ENCODE measurements at places on chromosomes 2 and 18. TPM values are rescaled to one million over a fixed set of nuclear protein-coding genes. Genes with fewer than 3 reads are reported as not detected.

DNA sequence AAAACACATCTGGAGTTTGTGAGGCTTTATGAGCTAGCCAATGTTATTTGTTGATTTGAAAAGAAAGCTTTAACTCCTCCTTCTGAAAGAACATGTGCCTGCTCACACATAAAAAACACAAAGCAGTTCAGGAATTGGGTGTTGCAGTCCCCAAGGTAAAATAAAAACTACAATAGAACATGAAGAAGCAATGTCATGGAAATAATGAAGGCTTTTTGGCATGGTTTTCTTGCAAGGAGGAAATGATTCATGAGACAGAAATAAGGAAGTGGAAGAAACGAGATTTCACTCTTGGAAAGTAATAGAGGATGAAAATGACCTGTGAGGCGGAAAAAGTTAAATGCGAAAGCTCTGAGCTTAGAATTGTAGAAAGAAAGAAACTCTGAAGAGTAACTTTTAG lies 81.1 kb downstream of the TRIB2 start:
- no peaks in the 10 kb centered on the region for H3K27me3 ChIP-seq
- H3K4me1 ChIP-seq, result no peaks in the 10 kb centered on the region
- no peak overlapping the region for H3K4me3 ChIP-seq
- H3K36me3 ChIP-seq, result no peaks in the 10 kb centered on the region
- no peak overlapping the region for H3K27ac ChIP-seq

The ARHGAP25 gene
- total RNA-seq, result 41.8 TPM

The TIGD1 gene
- total RNA-seq, result 22.1 TPM

- H3K4me1 ChIP-seq, result no peaks in the 10 kb centered on the region
- no peaks in the 10 kb centered on the region for H3K27me3 ChIP-seq
- no peak for DNase-seq
- H3K4me3 ChIP-seq, result no peak overlapping the region
- no peaks in the 10 kb centered on the region for H3K36me3 ChIP-seq
- no peak overlapping the region for H3K27ac ChIP-seq
These were observed 144.6 kb upstream of the SETBP1 start for GRCh38 chr18:44536046-44536445.

The IL36G gene
- not detected for total RNA-seq

- no peak overlapping the region for H3K4me3 ChIP-seq
- H3K36me3 ChIP-seq, result peaks cover 13% of the 10 kb centered on the region
- no peak overlapping the region for H3K27ac ChIP-seq
- peak; percentile 55 for DNase-seq
- no peaks in the 10 kb centered on the region for H3K4me1 ChIP-seq
- no peaks in the 10 kb centered on the region for H3K27me3 ChIP-seq
These were observed 53.7 kb downstream of the PTRHD1 start for GRCh38 chr2:24739354-24740025.

The RUFY4 gene
- total RNA-seq, result 0.85 TPM

The RPL31 gene
- total RNA-seq, result 2,913 TPM

- peak overlapping the region; percentile 85 for H3K4me3 ChIP-seq
- DNase-seq, result no peak
- H3K27ac ChIP-seq, result peak overlapping the region; percentile 98
- no peaks in the 10 kb centered on the region for H3K36me3 ChIP-seq
- no peaks in the 10 kb centered on the region for H3K27me3 ChIP-seq
These were observed 762 bp downstream of the INO80C start for GRCh38 chr18:35497027-35497369.

- peak; percentile 13 for DNase-seq
- H3K4me3 ChIP-seq, result no peak overlapping the region
- peaks cover 26% of the 10 kb centered on the region for H3K4me1 ChIP-seq
- H3K27ac ChIP-seq, result peak overlapping the region; percentile 57
- H3K27me3 ChIP-seq, result no peaks in the 10 kb centered on the region
These were observed 6.5 kb downstream of the TANK start for GRCh38 chr2:161166538-161167409.

GRCh38 chr2:8761529-8762164 lies 75.8 kb downstream of the KIDINS220 start:
- no peaks in the 10 kb centered on the region for H3K4me1 ChIP-seq
- no peak overlapping the region for H3K4me3 ChIP-seq
- no peak overlapping the region for H3K27ac ChIP-seq
- H3K27me3 ChIP-seq, result no peaks in the 10 kb centered on the region
- H3K36me3 ChIP-seq, result peaks cover 18% of the 10 kb centered on the region
- no peak for DNase-seq

The G6PC2 gene
- total RNA-seq, result not detected

The MAP3K2 gene
- 103 TPM for total RNA-seq

The STAM2 gene
- total RNA-seq, result 4.9 TPM

GRCh38 chr2:169093535-169093934 lies 24.2 kb downstream of the DHRS9 start:
- no peak overlapping the region for H3K27ac ChIP-seq
- no peak overlapping the region for H3K4me3 ChIP-seq
- DNase-seq, result no peak
- H3K27me3 ChIP-seq, result no peaks in the 10 kb centered on the region
- peaks cover 11% of the 10 kb centered on the region for H3K4me1 ChIP-seq

The LONRF2 gene
- total RNA-seq, result 0.06 TPM

GRCh38 chr2:30252723-30253701 lies 21.7 kb downstream of the LBH start:
- H3K36me3 ChIP-seq, result peaks cover 68% of the 10 kb centered on the region
- no peaks in the 10 kb centered on the region for H3K27me3 ChIP-seq
- H3K27ac ChIP-seq, result peak overlapping the region; percentile 79
- DNase-seq, result peak; percentile 33

DNA sequence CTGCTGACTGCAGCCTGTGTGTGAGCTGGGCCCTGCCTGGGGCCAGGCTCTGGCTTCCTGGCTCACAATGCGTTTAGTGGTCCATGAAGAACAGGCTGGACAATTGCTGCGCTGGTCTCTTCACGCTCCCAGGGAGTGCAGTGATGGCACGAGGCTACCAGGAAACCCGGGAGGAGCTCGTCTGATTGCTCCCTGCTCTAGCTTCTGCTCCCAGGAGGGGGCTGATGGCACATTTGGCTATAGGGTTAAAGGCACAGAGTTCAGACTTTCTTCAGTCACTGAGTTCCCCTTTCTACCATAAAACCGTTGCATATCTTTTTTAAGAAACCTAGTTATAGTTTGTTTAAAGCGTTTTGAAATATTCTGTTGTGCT lies 60.1 kb downstream of the KCNF1 start:
- no peaks in the 10 kb centered on the region for H3K36me3 ChIP-seq
- DNase-seq, result no peak
- H3K27me3 ChIP-seq, result peaks cover 11% of the 10 kb centered on the region
- H3K4me3 ChIP-seq, result no peak overlapping the region
- H3K27ac ChIP-seq, result no peak overlapping the region
- H3K4me1 ChIP-seq, result no peaks in the 10 kb centered on the region

The LAMA3 gene
- not detected for total RNA-seq

DNA sequence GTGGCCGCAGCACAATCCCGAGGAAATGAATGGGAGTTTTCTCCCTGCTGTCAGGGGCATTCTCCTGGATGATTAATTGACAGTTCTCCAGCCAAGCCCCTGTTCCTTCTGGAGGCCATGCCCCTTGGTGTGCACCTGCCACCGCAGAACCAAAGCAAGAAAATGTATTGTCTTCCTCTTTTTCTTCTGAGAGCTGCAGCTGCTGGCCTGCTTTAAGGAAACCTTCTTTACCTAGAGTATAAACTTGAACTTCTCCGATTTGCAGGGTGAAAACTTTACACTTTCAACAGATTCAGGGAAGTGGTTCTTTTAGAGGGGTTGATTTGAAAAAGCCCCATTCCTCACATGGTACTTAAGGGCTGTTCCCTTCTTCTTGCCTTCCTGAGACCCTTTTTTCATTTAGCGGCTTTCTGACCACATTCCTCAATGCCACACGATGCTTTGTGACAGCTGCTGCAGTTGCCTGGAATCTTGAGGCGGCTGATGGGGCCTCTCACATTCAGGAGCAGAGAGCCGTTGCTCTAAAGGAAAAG lies 402.8 kb downstream of the TXNL1 start:
- no peak overlapping the region for H3K4me3 ChIP-seq
- H3K27ac ChIP-seq, result no peak overlapping the region

- no peaks in the 10 kb centered on the region for H3K27me3 ChIP-seq
- no peak overlapping the region for H3K27ac ChIP-seq
- DNase-seq, result no peak
- H3K36me3 ChIP-seq, result no peaks in the 10 kb centered on the region
- no peak overlapping the region for H3K4me3 ChIP-seq
These were observed 10.5 kb downstream of the COL3A1 start for GRCh38 chr2:188984680-188985079.

The VIT gene
- total RNA-seq, result not detected

The GDF7 gene
- total RNA-seq, result 0.05 TPM

GRCh38 chr18:37055137-37055802 lies 226.3 kb downstream of the KIAA1328 start:
- H3K4me3 ChIP-seq, result no peak overlapping the region
- no peaks in the 10 kb centered on the region for H3K36me3 ChIP-seq
- H3K27ac ChIP-seq, result no peak overlapping the region
- no peaks in the 10 kb centered on the region for H3K27me3 ChIP-seq
- no peaks in the 10 kb centered on the region for H3K4me1 ChIP-seq
- DNase-seq, result no peak

GRCh38 chr18:68275616-68276015 lies 439.3 kb downstream of the TMX3 start:
- H3K27me3 ChIP-seq, result no peaks in the 10 kb centered on the region
- H3K27ac ChIP-seq, result no peak overlapping the region
- no peak overlapping the region for H3K4me3 ChIP-seq
- H3K4me1 ChIP-seq, result no peaks in the 10 kb centered on the region

- H3K4me1 ChIP-seq, result peaks cover 51% of the 10 kb centered on the region
- no peak overlapping the region for H3K4me3 ChIP-seq
- peaks cover 3% of the 10 kb centered on the region for H3K36me3 ChIP-seq
- no peaks in the 10 kb centered on the region for H3K27me3 ChIP-seq
These were observed 118.6 kb downstream of the ANKRD44 start for GRCh38 chr2:197191940-197192322.

- no peak for DNase-seq
- no peaks in the 10 kb centered on the region for H3K4me1 ChIP-seq
- no peaks in the 10 kb centered on the region for H3K36me3 ChIP-seq
- H3K27me3 ChIP-seq, result no peaks in the 10 kb centered on the region
- H3K4me3 ChIP-seq, result no peak overlapping the region
These were observed 859.1 kb upstream of the GCFC2 start for GRCh38 chr2:76569819-76570218.

DNA sequence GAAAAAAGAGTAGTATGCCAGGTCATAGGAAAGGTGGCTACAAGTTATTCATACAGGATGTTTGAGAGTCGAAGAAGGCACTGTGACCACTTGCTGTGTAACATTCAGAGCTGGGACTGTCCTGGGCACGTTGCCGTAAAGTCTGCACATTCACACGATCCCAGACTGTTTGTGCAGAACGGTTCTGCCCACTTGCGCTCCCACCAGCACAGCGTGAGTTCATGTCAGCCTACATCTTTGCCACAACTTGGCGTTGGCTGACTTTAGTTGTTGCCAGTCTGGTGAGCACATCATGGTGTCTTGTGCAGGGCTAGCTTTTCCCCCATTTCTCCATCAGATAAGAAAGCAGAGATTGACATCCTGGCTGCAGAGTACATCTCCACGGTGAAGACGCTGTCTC lies 7.0 kb downstream of the ING5 start:
- peaks cover 76% of the 10 kb centered on the region for H3K36me3 ChIP-seq
- H3K27ac ChIP-seq, result no peak overlapping the region
- no peak for DNase-seq
- no peaks in the 10 kb centered on the region for H3K27me3 ChIP-seq
- no peak overlapping the region for H3K4me3 ChIP-seq
- peaks cover under 1% of the 10 kb centered on the region for H3K4me1 ChIP-seq

DNA sequence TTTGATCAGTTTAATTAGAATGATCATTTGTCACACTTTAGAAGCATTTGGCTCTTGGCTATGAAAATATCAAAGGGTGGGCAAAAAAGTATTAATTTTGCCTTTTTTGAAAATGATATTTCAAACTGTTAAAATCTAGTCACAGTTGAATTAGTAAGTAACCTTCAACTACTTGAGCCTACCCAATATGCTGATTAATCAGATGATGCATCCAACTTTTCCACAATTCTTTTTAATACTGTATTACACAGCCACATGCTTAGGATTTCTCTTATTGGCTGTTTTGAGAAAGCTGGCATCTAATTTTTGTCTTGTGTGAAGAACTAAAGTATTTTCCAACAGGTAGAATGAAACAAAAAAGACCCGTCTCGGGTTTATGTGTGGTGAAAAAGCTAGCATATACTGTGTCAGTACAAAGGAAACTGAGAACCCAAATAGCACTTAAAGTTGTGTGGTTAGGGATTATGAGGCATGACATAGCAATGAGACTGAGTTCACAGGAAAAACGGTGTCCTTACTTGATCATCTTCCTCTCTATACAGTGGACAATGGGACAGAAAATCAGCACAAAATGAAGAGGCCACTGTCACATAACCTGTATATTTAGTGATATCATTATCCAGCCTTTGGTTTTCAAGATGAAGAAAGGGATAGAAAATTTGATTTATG lies 11.7 kb downstream of the OSBPL6 start:
- no peaks in the 10 kb centered on the region for H3K36me3 ChIP-seq
- no peaks in the 10 kb centered on the region for H3K4me1 ChIP-seq
- H3K4me3 ChIP-seq, result no peak overlapping the region
- no peak overlapping the region for H3K27ac ChIP-seq
- DNase-seq, result no peak

The ALLC gene
- total RNA-seq, result not detected

GRCh38 chr18:33802955-33803354 lies 224.9 kb downstream of the ASXL3 start:
- H3K27me3 ChIP-seq, result no peaks in the 10 kb centered on the region
- no peak overlapping the region for H3K27ac ChIP-seq
- H3K4me1 ChIP-seq, result no peaks in the 10 kb centered on the region
- no peak overlapping the region for H3K4me3 ChIP-seq

GRCh38 chr2:88085099-88085498 lies 17.5 kb downstream of the SMYD1 start:
- peaks cover 5% of the 10 kb centered on the region for H3K27me3 ChIP-seq
- H3K4me1 ChIP-seq, result no peaks in the 10 kb centered on the region
- DNase-seq, result no peak
- H3K4me3 ChIP-seq, result no peak overlapping the region

- H3K27me3 ChIP-seq, result peaks cover 5% of the 10 kb centered on the region
- no peak overlapping the region for H3K4me3 ChIP-seq
- no peak for DNase-seq
- no peak overlapping the region for H3K27ac ChIP-seq
- no peaks in the 10 kb centered on the region for H3K36me3 ChIP-seq
These were observed 72.7 kb downstream of the TWIST2 start for GRCh38 chr2:238920601-238921001.

The AMER3 gene
- total RNA-seq, result not detected

The MYL12B gene
- total RNA-seq, result 128 TPM

The POTEI gene
- not detected for total RNA-seq
